G401 (cell line): ENCODE measurements at places on chromosomes 2 and 18.

DNA sequence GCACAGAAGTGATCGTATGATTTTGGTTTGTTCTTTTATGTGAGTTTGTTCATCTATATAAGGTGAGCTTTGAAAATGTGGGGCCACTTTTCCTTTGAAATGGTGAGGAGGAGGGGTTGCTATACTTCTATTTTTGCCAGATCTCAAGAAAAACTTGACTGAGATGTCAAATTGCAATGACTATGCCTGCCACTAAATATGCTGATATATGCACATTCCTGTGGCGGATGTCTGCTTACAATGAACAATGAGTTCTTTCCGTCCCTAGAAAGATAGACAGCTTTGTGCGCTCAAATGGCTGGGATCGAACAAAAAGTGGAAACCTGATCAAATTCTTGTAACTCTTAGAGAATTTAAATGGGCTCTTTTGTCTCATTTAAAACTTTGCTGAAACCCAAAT, 28.7 kb downstream of the MYT1L start:
- DNase-seq: no peak

DNA sequence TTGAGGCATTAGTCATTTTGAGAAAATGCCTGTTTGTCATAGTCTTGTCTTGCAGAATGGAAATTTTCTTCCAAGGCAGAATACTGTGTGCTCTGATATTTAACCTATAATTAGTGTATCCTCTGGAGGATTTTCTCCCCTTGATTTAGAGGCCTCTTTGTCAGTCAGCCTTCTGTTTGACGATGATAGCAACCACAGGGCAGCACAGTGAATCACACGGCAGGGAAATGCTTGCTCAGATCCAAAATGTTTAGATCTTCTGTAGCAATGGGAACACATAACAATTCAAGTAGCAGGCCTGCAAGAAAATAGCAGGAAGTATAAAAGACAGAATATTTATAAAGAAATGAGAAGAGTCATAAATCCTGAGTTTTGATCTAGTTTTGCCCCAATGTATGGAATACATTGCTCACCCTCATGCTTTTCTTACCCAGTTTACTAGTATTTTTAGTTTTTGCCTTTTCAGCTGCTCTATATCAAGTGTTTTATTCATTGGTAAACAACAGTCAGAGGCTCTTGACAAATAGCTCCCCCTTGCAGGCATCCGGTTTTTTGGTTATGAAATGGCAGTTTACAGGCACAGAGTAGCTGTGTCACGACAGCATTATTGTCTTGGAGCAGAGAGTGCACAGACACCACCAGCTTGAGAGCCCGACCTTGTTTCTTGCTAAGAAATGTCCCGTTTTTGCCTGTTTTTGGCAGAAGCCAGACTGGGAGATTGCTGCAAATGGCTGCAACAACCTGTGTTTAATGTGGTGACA, 185.1 kb downstream of the MYO3B start:
- DNase-seq: no peak

GRCh38 chr2:191970867-191971266, 124.0 kb upstream of the CAVIN2 start:
- DNase-seq: no peak

GRCh38 chr18:37671530-37671929, 105.9 kb upstream of the CELF4 start:
- DNase-seq: no peak

- DNase-seq: no peak
Measured at GRCh38 chr2:161426922-161427663, 11.0 kb downstream of the TBR1 start.

DNA sequence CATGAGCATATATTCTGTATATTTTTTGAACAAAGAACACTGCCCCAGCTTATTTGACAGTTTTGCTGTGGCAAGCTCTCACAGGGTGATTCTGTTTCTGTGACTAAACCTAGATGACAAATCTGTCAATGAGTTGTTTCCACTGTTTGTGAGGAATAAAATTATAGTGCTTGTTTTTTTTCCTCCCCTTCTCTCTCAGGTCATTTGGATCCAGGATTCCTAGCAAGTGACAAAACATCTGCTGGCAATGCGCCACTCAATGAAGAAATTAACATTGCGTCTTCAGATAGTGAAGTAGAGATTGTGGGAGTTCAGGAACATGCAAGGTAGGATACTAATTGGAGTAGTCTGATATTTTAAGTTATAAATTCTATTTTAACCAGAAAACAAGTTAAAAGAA, 149.3 kb downstream of the HAUS1 start:
- DNase-seq: no peak

GRCh38 chr18:67608615-67609273, 92.2 kb upstream of the DSEL start:
- no peak for DNase-seq

DNA sequence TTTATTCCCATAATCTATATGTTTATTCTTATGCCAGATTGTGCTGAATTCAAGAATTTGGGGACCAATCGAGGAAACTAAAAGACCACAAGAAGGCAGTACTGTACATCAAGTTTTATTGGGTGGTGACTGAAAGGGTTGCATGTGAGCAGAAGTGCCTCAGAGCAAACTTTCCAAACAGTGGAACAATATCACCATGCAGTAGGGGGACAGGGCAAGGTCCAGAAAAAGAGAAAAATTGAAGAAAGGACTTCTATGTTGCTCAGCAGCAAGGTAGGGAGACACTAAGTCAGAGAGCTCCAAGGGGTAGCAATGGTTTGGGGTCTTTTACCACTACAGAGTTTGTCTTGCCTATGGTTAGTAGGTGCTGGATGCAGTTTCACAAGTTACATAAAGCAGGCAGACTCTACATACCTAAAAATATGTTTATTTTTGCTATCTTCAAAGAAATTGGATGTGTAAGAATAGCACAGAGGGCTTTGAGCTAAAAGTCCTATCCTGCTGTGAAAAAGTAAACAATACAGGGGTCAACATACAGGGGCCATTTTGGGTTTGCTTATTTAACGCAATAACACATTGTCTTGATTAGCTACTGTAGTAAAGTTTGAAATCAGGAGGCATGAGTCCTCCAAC, 43.8 kb upstream of the ZBTB14 start:
- DNase-seq: no peak

DNA sequence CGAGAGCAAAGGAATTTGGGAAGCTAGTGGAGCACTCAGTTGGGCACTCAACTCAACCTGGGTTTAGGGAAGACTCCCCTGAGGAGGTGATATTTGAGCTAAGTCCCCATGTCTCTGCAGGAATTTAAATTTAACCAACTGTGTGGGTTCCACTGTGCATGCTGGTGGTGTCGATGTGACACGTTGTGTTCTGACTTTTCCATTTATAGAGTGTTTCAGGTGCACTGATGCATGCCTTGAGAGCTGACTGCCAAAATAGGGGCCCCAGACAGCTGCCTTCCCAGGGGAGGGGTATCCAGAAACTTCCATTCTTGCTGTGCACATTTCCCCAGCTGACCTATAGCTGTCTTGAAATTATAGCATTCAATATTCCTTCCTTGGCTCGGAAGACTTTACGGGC, 63.7 kb upstream of the BCL2L11 start:
- no peak for DNase-seq

- no peak for DNase-seq
Measured at GRCh38 chr18:26809346-26809745, 56.2 kb downstream of the AQP4 start.

DNA sequence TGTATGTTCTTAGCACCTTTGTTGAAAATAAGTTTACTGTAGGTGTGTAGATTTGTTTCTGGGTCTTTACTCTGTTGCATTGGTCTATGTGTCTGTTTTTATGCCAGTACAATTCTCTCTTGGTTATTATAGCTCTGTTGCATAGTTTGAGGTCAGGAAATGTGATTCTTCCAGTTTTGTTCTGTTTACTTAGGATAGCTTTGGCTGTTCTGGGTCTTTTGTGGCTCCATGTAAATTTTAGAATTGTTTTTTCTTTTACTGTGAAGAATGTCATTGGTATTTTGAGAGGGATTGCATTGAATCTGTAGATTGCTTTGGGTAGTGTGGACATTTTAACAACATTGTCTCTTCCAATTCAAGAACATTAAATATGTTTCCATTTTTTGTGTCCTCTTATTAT, 69.1 kb downstream of the ANKRD62 start:
- no peak for DNase-seq

- no peak for DNase-seq
Measured at GRCh38 chr2:8132351-8132831, 549.5 kb upstream of the ID2 start.

GRCh38 chr2:224584785-224585210, 365 bp downstream of the CUL3 start:
- peak; percentile 40 for DNase-seq

- DNase-seq: no peak
Measured at GRCh38 chr2:44205169-44205568, 36.5 kb downstream of the PPM1B start.

- DNase-seq: peak; percentile 25
Measured at GRCh38 chr2:98935111-98935770, 784 bp downstream of the CRACDL start.

- DNase-seq: no peak
Measured at GRCh38 chr18:41864216-41864615, 90.8 kb upstream of the PIK3C3 start.

- no peak for DNase-seq
Measured at GRCh38 chr2:130829015-130829414, 7.7 kb upstream of the ARHGEF4 start.

DNA sequence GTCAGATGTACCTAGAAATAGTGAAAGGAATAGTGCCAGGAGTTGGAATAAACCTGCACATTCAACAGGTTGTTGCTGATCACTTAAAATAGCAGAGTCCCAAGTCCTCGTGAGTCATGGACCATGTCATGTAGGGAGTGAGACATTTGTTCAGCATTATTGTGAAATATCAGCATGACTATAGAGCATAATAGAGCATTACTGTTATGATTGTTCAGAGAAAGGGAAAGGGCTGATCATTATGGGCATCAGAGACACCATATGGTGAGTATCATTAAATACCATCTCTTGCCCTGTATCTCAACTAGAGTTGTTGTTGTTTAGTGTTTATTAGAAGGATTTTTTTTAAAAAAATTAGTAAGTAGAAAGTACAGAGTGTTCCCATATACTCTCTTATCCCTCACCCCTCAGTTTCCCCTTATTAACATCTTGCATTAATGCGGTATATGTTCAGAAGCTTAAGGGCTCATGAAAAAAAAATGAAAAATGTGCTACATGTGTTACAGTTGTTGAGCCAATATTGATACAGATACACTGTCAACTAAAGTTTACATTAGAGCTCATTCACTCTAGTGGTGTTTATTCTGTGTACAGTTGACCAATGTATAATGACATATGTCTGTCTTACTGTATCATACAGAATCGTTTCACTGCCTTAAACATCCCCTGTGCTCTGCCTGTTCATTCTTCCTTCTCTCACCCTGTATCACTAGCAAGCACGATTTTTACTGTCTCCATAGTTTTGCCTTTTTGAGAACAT, 5.7 kb downstream of the ELAC1 start:
- no peak for DNase-seq

GRCh38 chr2:161161074-161161706, 962 bp downstream of the TANK start:
- no peak for DNase-seq

DNA sequence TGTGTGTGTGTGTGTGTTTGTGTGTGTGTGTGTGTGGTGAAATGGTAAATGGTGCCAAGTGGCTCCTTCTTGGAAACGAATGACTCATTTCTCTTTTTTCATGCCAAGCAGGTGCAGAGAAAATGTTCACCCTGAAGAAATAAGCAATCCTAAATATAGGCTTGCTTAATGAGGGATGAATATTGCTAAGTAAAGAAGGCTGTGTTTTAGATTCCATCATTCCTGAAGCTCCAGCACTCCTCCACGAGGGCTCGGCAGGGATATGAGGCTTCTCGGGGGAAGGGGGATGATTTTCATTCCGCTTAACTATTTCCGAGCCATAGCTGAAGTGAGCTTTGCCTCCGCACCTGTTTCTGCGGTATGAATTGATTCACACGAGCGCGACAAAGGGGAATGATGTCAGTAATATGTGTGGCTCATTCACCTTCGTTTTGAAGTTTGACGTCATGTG, 72.9 kb downstream of the TSN start:
- DNase-seq: no peak

DNA sequence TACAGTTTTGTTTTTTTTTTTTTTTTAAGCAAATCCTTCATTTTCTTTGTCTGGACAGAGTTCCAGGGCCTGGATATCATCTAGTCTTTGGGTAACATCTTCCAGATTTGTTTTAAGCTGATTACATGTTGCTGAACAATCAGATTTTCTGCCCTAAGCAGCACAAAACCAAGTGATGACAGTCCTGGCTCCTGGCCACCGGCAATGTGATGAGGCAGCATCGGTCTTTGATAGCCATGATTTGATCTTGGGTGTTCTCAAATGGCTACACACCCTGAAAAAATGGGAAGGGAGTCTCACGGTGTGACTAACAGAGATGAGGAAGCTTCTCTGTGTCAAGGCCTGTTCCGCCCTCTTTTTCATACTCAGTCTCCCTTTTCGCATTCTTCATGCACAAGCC, 708.6 kb upstream of the ZEB2 start:
- DNase-seq: no peak

DNA sequence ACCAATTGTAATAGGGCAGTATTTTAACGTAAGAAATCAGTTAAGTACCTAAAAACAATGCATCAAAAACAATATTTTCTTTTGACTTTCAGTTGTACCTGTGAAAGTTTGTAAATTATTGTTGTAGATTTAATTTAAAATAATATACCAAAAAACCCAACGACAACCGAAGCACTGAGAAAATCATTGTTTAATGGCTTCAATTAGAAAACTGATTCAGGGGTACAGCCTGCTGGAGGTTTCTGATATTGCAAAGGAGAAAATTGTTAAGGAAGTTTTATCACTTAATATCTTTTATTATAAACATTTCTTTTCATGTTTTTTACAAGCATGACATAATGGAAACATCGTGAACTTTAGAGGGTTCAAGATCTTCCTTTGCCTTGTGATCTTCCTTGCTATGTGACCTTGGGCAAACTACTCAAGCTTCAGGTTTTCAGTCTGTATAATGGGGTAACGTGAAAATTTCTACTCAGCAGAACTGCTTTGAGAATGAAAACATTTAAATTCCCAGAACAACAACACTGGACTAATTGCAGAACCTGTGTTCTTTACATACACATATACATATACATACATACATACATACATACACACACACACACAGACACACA, 76.3 kb upstream of the GLS start:
- peak; percentile 55 for DNase-seq

GRCh38 chr2:86280191-86280667, 57.2 kb downstream of the REEP1 start:
- DNase-seq: no peak

- peak; percentile 31 for DNase-seq
Measured at GRCh38 chr18:62566199-62566598, 43.4 kb downstream of the ZCCHC2 start.

GRCh38 chr2:18614041-18614440, 24.7 kb upstream of the NT5C1B start:
- no peak for DNase-seq

GRCh38 chr2:27249159-27249890, 13.5 kb downstream of the SLC30A3 start:
- DNase-seq: no peak

DNA sequence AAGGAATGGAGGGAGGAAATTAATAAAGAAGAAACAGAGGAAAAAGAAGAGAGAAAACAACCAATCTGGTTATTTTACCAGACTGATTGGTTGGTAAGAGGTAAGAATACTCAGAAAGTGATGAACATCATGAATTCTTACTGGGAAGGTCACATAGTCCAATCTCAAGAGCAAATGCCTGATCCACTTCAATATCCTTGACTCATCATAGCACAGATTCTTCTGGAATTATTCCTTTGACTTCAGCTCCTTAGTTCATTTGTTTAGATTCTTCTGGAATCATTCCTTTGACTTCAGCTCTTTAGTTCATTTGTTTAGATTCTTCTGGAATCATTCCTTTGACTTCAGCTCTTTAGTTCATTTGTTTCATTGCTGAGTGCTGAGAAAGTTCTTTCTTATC, 2030.6 kb upstream of the CELF4 start:
- no peak for DNase-seq
